ENCODE measurements at places on chromosomes 7 and 10.

DNA sequence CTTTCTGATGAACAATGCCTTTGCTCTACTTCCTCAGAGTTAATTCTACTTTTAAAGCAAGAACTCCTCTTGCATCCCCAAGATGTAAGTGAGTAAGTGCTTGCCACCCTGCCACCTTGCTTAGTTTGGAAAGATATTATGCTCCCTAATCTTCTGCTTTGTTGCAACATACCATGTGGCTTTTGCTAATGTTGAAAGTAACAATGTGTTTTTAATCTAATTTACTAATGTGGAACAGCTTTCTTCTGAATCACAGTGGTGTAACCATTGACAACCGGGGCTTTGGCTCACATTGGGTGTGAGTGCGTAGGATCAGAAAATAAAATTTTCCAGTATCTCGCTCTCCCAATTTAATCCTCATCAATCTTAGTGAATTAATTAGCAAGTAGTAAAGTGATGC lies 254.1 kb upstream of the PTER start:
- no peak for DNase-seq

DNA sequence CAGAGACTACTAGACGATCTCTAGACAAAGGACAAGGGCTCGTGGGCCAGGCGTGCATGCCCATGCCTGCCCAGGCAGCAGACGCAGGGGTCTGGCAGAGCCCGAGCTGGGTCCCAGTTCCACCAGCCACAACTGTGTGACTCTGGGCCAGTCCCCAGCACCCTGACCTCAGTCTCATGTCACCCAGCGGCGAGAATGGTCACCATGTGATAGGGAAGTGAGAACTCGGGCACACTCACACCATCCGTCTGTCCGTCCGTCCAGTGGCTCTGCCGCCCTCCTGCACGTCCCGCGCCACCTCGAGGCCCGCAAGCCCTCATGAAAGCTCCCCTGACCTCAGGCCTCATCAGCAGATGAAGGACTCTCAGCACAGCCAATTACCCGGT lies 280.0 kb downstream of the ELFN1 start:
- DNase-seq = no peak

GRCh38 chr10:88205842-88206446 lies 342.5 kb downstream of the PTEN start:
- no peak for DNase-seq

- no peak for DNase-seq
Observed at GRCh38 chr7:73888959-73889358, 28.0 kb downstream of the TMEM270 start.

DNA sequence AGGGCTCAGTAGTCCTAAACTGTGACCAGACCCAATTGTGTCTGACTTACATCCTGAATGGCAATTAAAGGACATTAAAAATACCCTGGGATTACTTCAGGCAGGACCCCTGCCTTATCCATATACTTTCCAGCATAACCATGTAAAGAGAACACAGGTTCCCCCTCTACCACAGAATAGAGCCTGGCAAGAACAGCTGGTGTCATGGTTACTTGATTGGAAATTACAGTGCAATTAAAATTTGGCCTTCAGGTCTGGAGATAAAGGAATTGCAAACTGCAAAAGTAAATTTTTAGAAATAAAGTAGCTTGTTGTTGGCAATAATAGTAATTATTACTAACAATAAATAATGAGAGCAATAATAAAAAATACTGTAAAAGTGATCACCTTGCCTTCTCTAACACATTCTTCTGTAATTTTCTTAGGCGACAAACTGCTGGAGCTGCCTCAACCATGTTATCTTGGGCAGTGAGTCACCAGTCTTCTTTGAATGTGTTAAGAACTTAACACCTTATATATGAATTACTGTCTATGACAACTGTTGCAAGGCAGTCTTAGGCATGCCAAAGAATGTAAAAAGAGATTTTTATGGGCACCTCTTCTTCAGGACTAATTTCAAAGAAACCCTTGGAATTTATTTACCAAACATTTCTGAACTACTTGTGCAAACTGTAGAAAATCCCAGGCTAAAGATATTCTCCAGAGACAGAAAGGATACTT lies 53.7 kb downstream of the HIBADH start:
- DNase-seq = no peak

- DNase-seq = no peak
Observed at GRCh38 chr7:36747280-36748016, 23.2 kb upstream of the AOAH start.

DNA sequence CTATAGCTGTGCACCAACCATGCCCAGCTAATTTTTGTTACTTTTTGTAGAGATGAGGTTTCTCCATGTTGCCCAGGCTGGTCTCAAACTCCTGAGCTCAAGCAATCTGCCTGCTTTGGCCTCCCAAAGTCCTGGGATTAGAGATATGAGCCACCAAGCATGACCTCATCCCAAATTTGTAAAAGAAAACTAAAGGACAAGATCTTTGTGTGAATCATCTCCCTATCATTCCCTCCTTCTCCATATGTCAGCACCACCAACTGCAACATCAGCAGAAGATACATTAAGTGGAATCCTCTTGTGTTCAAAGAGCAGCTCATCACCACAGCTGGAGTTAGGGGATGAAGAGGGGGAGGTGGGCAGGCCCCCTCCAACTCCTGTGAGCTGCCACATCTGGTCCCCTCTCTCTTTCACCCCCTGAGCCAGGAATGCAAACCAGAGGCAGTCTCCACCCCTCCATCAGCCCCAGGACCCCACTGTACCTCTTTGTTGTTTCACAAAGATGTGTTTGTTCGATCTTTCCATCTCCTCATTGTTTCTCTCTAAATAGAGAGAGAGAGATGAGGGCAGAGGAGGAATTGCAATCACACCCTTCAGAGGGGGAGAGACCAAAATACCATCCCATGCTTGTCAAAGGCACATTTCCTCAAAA lies 47.3 kb upstream of the PIP4K2A start:
- no peak for DNase-seq

- DNase-seq = no peak
Observed at GRCh38 chr7:947391-948210, 6.9 kb downstream of the ADAP1 start.

All from activated CD4-positive, alpha-beta T cell treated with anti-CD3 and anti-CD28 coated beads, Interleukin-2, amount 50 U/mL, for 1 hour (primary cell).